Naive thymus-derived CD4-positive, alpha-beta T cell (primary cell): ENCODE measurements at places on chromosomes 12 and 14.
A peak's percentile ranks its signal among the peaks of the same experiment; 100 is the strongest.

- DNase-seq: no peak
Measured at GRCh38 chr12:124734224-124734788, 129.4 kb downstream of the SCARB1 start.

DNA sequence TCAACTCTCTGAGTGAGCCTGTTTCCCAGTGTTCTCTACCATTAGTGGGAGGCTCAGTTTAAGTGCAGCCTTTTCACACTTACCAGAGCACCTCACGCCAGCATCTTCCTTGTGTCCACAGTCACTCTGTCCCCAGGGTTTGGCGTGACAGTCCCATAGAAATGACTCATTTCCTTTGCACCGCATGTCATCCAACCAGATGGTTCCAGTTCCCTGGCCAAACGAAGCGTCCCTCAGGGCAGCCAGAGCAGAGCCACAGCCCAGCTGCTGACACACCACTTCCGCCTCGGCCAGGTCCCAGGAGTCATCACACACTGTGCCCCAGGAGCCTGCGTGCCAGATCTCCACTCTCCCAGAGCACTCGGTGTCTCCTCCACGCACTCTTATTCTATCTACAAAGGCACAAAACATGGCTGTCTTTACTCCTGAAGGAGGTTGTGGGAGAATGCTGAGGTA is 65.4 kb downstream of the ACSM4 start:
- no peak for DNase-seq

GRCh38 chr14:69626132-69626500 is 14.7 kb downstream of the SUSD6 start:
- no peak for DNase-seq

- no peak for DNase-seq
Measured at GRCh38 chr14:87386524-87386923, 606.5 kb downstream of the GALC start.

DNA sequence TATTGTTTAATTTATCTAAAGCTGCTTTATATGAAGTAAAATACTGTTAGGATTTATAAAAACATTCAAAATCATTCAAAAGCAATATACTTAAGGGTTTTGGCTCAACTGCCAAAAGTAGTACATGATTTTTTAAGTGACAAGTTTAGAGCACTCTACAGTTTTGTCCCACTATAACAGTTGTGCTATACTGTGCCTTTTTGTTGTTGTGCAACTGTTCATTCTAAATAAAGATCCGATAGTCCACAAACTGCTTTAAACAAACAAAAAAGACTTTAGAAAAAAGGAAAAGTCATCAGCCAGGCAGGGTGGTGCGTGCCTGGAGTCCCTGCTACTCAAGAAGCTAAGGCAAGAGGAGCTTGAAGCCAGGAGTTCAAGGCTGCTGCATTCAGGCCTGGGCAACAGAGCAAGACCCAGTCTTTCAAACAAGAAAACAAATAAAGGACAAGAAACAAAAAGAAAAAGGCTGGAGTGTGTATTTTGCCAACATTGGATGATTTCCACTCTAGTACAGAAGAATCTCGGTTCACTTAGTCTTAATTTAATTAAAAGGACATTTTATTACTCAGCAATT is 7.3 kb downstream of the C2CD5 start:
- no peak for DNase-seq

DNA sequence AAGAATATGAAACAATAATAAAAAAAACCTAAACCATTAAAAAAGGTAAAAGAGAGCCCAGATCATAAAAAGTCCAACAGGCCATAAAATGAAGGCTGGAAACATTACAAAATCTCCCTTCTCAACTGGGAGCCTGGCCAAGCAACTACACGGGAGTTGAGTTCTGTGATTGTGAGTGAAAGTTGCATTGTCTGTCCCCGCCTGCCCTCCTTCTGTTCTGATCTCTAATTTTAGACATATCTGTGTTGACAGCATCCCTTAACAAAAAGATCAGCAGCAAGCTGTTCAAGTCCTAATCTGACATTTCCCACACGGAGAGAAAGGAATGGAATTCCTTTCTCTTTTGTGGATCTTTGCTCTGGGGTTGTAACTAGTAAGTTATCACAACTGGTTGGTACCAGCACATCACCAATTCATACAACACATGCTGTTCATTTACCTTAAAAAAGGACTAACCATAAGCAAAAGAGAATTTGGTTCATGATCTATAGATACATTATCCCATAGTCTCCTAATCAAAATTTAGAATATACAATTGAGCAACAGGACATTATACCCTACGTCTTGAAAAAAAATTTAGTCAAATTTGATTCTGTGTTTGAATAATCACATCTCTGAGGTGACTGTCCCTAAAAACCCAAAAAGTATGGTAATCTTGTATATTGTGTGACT is 205.1 kb upstream of the GZMB start:
- DNase-seq: no peak

GRCh38 chr14:95620659-95621059 is 65.6 kb upstream of the TCL1B start:
- no peak for DNase-seq

DNA sequence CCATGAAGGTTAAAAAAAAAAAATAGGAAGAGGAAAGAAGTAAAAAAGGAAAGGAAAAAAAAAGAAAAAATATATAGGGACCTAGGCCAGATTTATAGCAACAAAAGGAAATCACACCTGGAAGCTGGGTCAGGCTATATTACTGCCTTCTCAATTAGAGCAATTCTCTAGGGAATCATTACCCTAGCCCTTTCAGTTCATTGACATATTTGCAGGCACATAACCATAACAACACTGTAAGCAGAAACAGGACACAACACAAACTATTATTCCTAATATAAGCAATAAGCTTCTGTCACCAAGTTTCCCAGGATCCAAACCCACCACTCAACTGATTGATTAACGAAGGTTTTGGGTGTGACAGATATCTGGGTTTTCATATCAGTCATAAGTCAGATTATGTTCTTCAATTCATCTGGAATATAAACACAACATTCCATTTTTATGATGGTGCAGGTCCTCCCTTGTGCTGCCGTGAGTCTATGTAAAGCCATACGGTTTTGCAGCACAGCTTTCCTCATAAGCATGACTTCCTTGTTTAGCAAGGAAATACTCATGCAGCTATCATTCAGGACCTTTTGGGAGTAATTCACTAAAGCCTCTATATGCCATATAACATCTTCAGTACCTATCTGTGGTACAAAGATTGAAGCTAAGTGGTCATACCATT is 4.2 kb downstream of the PCNX4 start:
- DNase-seq: no peak

DNA sequence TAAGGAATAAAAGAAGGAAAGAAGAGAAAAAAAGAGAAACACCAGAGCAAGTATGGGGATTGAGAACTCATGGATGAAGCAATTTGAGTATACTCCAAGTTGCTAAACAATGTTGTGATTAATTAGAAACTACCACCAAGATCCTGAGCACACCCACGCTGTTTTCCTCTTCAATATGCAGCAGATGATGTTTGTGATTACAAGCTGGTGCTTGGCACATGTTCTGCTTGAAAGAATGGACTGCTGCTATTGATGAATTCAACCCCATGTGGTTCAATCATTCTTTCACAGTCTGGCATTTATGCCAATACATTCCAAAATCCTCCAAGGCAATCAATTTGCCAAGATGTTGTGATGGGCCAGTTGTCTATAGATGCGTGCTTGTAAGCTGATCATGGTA is 146.8 kb downstream of the SLC2A13 start:
- no peak for DNase-seq

GRCh38 chr14:73785834-73786635 is 65.6 kb upstream of the PTGR2 start:
- peak; percentile 48 for DNase-seq

GRCh38 chr14:52877628-52878027 is 73.2 kb downstream of the FERMT2 start:
- no peak for DNase-seq

GRCh38 chr12:47820631-47821345 is 1.1 kb upstream of the HDAC7 start:
- no peak for DNase-seq

- DNase-seq: no peak
Measured at GRCh38 chr12:124008595-124008994, 35.6 kb downstream of the ZNF664 start.
